ENCODE measurements at places on chromosomes 6 and 20.

GRCh38 chr6:138545621-138545980 is 46.3 kb upstream of the NHSL1 start:
- DNase-seq = no peak

- peak; percentile 58 for DNase-seq
Measured at GRCh38 chr6:125746731-125747588, 2.5 kb upstream of the HEY2 start.

DNA sequence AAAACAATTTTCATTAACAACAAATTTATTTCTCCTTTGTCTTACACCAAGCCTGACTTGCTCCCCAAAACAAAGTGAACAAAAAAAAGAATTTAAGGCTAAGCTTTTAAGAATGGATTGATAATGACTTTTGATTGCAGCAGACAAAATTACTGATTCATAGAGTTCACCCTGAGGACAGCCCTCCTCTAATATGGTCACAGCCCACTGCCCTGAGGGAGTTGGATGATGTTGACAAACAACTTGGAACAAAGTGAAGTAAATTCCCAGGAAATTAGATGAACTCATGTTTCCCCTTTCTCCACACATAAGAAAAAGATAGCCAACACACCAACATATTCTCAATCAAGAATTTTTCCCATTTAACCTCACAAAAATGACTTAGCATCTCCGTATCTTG is 7.7 kb upstream of the ISM1 start:
- DNase-seq = no peak

- DNase-seq = no peak
Measured at GRCh38 chr6:135692426-135692825, 159.1 kb upstream of the PDE7B start.

GRCh38 chr6:40302856-40303454 is 284.2 kb downstream of the LRFN2 start:
- no peak for DNase-seq

GRCh38 chr6:53189554-53189953 is 40.9 kb upstream of the GCM1 start:
- DNase-seq = no peak

- DNase-seq = no peak
Measured at GRCh38 chr6:169851641-169852503, 100.5 kb downstream of the ERMARD start.

- DNase-seq = no peak
Measured at GRCh38 chr6:107642095-107642860, 152.4 kb downstream of the SOBP start.

- DNase-seq = no peak
Measured at GRCh38 chr6:122428781-122429180, 29.3 kb downstream of the HSF2 start.

- no peak for DNase-seq
Measured at GRCh38 chr6:9140172-9140571, 704.8 kb upstream of the SLC35B3 start.

- no peak for DNase-seq
Measured at GRCh38 chr6:128000363-128000762, 99.5 kb upstream of the THEMIS start.

GRCh38 chr6:26109772-26110171 is 22.5 kb downstream of the HFE start:
- no peak for DNase-seq

DNA sequence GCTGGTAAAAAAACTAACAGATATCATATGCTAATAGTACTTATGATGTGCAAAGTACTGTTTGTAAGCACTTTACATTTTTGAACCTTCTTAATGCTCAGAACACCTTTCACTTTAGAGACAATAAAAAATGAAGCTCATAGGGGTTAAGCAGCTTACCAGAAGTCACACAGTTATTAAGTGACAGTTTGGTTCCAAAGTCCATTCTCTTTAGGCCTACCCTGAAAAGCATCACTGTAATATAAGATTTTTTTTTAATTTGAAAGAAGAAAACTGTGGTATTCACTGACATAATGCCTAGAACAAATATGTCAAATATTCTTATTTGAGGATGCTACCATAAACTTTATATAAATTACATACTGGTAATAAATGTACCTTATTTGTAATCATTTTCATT is 127.6 kb upstream of the RUNX2 start:
- no peak for DNase-seq

DNA sequence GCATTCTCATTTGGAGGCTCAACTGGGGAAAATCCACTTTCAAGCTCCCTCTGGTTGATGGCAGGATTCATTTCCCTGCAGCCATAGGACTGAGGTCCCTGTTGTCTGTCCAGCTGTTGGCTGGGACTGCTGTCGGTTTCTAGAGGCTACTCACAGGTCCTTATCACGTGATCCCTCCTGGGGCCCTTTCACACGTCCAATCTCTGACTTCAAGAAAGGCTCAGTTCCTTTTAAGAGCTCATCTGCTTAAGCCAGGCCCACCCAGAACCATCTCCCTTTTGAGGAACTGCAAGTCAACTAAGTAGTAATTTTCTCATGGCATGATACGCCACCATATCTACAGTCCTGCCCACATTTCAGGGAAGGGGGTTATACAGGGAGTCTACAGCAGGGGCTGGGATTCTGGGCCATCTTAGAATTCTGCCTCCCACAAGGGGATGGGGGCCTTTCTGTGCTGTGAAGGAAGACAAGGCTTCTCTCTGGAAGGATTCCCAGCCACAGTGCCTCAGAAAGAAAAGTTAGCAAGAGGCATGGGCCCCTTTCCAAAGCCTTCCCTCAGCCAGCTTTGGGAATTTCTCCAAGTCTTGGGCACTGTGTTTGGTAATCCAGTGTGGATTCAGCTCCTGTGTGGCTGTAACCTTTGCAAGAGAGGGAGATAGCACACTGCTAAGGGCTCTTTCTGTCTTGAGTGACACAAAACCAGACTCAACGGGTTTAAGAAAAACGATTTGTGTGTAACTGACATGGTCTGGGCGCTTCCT is 66.4 kb downstream of the CTCFL start:
- no peak for DNase-seq

- peak; percentile 54 for DNase-seq
Measured at GRCh38 chr6:36596356-36596755, 2.2 kb downstream of the SRSF3 start.

GRCh38 chr20:7974785-7975435 is 34.7 kb upstream of the HAO1 start:
- no peak for DNase-seq

DNA sequence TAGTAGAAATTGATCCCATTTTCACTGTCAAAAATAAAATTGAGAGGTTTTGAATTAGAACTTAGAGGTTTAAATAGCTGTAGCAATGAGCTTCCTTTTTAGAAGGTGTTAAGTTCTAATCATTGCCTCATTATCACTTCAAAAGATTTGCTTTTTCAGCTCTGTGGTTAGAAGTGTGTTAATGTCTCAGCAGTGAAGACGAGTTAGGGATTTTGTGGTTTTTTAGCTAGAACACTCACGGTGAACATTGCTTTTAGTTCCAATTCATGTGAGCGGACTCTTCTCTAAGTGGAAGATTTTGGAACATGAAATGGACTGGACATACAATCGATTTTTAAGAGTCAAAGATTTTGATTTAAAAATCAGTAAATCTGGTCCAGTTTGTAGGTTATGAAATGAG is 12.7 kb upstream of the IFNGR1 start:
- no peak for DNase-seq

DNA sequence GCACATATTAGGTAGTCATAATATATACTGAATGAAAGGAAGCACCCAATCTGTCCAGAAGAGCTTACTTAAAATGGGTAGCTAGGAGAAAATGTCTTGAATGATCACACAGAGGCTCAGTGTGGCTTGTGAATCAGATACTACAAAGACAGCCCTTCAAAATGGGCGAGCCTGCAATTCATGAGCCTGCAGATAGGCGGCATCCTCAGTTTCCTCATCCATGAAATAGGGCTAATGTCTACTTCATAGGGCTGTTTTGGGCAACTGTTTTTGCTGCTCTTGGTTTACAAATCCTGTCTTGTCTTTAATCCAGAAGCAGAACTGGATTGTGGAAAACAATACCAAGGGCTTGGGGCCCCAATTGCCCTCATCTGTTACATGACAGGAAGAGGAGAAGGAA is 129.3 kb upstream of the KCNK16 start:
- peak; percentile 40 for DNase-seq

- no peak for DNase-seq
Measured at GRCh38 chr6:49463612-49463967, 420 bp downstream of the CENPQ start.

DNA sequence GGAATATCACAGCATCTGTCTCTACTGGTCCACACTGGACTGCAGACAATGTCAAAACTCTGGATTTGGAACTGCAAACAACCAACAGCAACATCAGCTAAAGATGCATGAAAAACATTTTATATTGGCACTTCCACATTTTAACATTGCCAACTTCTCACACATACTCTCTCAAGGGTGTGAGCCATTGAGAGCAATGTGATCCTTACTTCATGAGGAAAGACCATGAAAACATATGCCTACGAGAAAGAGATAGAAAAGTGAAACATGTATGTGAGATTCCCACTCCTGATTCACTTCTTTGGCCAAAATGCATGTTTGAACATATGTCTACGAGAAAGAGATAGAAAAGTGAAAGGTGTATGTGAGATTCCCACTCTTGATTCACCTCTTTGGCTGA is 99.4 kb downstream of the COL12A1 start:
- DNase-seq = no peak

GRCh38 chr6:13760307-13761304 is 49.0 kb upstream of the RANBP9 start:
- no peak for DNase-seq

DNA sequence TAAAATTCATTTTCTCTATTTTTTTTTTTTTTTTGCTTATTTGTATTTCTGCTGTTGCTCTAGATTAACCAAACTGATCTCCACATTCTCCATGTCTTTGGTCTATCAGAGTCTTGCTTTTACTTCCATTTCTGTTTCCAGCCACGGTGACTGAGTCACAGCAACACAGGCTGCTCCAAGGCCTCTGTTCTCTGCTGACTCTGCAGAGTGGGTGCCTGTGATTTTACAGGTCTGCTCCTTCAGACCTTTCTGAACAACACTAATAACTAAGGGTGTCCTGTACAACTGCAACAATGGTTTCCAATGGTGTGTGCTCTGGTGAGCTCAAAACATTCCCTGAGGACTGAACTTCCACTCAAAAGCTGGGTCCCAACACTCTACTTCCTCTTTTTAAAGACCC is 102.3 kb upstream of the BMP2 start:
- DNase-seq = no peak

DNA sequence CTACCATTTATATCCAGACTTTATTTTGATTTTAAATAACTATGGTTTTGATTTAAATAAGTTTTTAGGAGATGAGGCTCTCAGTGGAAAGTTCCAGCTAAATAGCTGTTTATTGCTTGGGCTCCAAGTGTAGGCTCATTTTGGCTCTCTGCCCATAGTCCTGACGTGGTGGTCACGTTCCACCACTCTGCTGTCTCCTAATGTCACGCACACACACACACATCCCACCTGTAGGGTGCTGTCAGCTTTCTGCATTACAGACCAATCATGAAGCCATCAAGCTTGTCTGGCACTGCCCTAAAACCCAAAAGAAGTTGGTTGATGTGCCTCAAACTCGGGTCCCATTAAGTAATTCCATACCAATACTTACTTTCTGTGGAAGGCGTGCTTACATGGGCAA is 45.4 kb downstream of the PANK2 start:
- DNase-seq = no peak

- no peak for DNase-seq
Measured at GRCh38 chr20:48826883-48827771, 672 bp downstream of the PREX1 start.

GRCh38 chr6:97876711-97877110 is 593.7 kb upstream of the MMS22L start:
- DNase-seq = no peak

GRCh38 chr6:17472653-17473183 is 79.3 kb downstream of the CAP2 start:
- no peak for DNase-seq

DNA sequence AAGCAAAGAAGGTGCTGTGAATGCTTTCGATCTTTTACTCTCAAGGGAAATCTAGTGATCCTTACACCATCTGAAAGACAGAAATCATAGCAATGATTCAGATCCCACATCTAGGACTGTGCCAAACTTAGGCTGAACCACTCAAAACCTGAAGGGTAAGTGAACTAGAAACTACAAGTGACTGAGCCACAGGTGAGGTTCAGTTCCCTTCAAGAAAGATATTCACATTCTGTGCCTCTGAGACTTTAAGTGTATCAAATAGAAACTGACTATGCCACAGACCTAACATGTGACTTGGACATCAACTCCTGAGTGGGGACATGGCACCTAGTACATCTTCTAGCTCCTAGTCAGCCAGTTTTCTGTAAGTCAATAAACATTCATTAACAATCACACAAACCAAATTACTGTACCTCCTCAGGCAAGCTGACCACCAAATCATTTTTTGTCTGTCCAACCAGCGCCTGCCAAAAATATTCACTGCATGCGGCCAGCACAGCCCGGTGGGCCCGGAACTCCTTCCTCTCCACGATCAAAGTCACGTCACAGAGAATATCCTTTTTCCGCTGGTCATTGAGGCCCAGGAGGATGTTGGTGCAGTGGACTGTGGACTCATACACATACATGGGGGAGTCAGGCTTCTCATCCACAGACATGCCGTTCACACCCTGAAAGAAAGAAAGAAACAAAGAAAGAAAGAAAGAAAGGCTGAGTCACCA is 114.1 kb downstream of the GJA10 start:
- DNase-seq = no peak

GRCh38 chr20:54320148-54320607 is 112.3 kb downstream of the PFDN4 start:
- no peak for DNase-seq

DNA sequence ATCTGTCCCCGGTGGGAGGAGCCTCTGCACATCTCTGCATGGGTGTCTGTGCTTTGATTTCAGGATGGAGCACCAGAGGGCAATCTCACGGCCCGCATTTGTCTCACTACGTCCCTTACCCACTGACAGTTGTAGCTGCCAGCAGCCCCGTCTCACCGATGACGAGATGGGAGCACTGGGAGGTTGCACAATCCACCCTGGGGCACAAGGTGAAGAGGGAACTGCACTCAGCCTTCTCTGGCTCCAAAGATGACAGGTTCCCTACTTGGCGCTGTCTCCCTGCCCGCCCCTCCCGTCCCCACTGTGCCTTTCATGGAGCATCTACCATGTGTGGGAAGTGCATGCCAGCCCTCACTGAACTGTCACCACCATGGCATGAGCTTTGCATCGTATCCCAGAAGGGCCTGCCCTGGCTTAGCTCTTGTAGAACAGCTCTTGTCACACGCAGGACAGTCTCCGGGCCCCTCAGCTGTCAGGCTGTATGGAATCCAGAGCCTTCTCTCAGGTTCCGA is 99.9 kb upstream of the PMEPA1 start:
- no peak for DNase-seq

DNA sequence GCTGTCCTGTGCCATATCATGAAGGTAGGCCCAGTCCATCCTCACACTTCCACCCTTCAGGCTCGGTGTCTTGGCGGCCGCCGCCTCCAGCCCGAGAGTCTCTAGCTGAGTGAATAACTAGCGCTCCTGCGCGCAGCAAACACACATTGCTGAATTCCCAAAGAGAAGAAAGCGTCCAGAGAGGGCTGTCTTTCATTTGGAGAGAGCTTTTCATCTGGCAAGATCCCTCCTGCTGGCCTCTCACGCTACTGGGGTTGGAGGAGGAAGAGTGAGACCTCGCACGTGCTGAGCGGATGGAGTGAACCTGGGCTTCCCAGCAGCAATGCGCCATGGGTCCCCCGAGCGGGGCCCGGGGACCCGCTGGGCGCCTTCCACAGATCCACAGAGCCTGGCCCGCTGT is 73.2 kb downstream of the NCR2 start:
- no peak for DNase-seq

- no peak for DNase-seq
Measured at GRCh38 chr6:116449565-116449964, 11.6 kb upstream of the CALHM6 start.

GRCh38 chr6:157455731-157456523 is 74.9 kb downstream of the ZDHHC14 start:
- DNase-seq = peak; percentile 46

All from K562 (cell line).